ENCODE measurements at places on chromosomes 3 and 15.

GRCh38 chr15:97014001-97014400 is 683.5 kb downstream of the NR2F2 start:
- DNase-seq: no peak

GRCh38 chr3:73571238-73571794 is 53.4 kb downstream of the PDZRN3 start:
- DNase-seq: no peak

DNA sequence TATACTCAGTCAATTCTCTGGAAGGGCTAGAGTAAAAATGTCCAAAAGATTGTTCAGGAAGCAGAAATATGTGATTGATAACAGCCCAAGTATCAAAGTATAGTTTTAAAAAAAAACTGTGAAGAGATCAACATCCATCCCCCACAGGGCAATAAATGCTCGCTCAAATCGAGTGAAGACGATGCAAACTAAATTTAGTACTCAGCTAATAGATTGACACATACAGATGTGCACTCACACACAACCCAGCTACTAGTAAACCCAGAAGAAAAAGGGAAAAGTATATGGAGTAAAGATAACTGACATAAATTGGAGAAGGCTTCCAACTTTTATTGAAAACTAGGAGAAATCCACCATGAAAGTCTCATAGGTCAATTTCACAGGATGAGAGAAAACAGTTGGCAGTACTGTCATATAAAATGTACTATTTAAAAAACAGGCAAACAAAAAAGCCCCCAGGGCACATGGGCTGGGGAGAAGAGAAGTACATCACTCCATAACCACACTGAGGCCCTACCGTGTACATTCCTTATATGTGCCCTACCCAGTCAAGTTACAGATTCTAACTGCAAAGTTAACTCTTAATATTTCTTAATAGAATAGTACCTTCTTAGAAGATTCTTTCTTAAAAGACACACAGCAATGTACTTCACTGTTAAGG is 125.7 kb downstream of the TBL1XR1 start:
- no peak for DNase-seq

DNA sequence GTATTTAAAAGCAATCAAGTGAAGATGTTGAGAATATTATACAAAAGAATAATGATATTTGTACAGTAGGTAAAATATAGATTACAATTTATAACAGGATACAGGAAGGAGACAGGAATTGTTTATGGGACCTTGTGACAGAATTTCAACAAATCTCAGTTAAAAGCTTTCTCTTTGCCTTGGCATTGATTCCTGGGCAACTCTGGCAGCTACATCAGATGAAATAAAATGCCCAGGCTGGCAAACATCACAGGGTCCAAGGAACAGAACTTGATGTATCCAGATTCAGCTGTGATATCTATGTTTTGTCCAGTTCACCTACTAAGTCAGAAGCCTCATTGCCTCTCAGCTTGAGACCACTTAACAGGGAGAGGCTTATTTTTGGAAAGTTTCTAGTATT is 473.1 kb downstream of the MCTP2 start:
- DNase-seq: no peak

Measured in inflammatory macrophage (primary cell).